ENCODE measurements at places on chromosomes 2 and 18.

- no peak for DNase-seq
Observed at GRCh38 chr2:150042500-150043171, 444.8 kb downstream of the RND3 start.

GRCh38 chr2:73292906-73293533 lies 328 bp downstream of the EGR4 start:
- DNase-seq = no peak

- DNase-seq = no peak
Observed at GRCh38 chr2:123165616-123166015, 859.5 kb upstream of the CNTNAP5 start.

- DNase-seq = no peak
Observed at GRCh38 chr18:470661-471501, 29.6 kb downstream of the COLEC12 start.

DNA sequence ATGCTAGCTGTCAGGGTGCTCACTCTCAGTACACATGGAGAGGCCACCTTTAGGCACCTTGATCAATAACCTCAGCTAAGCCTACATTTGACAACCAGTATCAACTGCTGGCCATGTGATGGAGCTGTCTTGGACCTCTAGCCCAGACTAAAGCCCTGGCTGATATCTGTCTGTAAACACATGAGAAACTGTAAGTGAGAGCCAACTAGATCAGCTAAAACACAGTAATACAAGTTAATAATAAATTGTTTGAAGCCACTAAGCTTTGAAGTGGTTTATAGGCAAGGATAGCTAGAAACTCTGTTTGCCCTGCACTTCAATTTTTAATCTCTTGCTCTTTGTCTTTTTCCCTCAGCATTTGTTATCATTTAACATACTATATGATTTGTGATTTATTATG lies 407.1 kb downstream of the SPAG16 start:
- DNase-seq = no peak

GRCh38 chr2:42321452-42322064 lies 39.5 kb downstream of the COX7A2L start:
- DNase-seq = no peak

DNA sequence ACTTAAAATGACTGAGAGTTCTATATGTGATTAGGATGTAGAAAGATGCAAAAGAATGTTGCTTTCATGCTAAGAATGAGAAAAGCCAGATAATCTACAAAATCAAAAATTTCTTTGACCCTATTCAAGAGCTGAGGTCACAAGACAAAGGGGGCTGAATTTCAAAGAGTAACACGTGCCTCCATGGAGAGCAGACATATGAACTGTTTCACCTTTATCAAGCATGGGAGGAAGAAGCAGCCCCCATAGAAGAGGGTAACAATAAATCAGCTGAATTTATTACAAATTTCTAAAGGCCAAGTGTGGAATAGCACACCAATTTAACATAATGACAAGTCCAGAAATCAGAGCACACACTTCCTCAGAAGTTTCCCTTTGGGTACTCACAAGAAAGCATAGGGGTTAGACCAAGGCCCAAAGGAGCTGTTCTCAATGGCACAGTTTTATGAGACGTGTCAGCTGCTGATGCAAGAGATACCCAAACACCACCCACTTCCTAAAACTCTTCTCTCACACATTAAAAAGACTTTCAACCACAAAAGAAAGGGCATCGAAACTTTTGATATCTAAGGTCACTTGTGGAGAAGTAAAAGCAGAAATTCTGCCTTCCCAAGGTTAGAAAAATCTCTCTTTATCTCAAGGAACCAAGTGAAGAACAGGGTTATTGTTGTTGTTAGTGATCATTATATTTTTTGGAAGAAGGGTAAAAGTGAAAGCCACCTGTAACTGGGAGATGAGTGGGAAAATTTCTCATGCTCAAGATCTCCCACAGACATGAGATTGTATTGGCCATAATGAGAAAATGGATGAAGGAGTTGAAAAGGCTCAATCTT lies 950.1 kb downstream of the TRIB2 start:
- no peak for DNase-seq

DNA sequence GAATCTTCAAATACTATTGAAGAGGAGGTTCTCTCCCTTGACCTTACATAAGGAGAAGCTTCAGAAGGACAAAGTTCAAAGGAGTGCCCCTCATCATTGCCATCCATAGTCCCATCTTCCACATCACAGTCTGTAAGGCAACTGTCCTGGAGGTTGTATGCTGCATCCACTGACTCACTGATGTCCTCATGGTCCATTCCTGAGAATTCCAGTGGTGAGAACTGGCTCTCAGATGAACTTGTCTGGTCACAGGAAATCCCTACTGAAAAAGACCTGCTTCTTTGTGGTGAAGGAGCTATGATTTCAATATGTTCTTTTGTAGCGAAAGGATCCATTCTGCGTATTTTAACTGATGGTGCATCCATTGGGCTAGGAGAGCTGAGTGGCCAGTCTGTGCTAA lies 52.2 kb downstream of the EIF2AK3 start:
- DNase-seq = no peak

DNA sequence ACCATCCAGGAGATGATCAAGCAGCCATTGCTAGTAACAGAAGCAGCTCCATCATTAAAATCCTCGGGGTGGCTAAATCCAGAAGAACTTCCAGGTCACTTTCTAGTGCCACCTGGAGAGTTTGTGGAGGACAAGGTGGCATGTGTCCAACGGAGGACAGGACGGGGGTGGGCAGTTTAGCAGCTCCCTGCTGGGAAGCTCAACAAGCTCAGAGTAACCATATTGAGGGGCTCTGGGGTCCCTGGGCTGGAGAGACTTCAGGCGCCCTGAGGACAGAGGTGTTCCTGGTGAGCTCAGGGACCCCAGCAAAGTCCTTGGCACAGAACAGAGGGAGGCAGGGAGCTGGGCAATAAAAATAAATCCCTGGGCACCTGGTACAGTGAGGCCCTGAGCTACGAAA lies 140.0 kb upstream of the FHL2 start:
- DNase-seq = no peak

GRCh38 chr2:134745023-134745422 lies 26.2 kb upstream of the TMEM163 start:
- peak; percentile 17 for DNase-seq

GRCh38 chr2:101330253-101330933 lies 21.9 kb upstream of the RNF149 start:
- no peak for DNase-seq

DNA sequence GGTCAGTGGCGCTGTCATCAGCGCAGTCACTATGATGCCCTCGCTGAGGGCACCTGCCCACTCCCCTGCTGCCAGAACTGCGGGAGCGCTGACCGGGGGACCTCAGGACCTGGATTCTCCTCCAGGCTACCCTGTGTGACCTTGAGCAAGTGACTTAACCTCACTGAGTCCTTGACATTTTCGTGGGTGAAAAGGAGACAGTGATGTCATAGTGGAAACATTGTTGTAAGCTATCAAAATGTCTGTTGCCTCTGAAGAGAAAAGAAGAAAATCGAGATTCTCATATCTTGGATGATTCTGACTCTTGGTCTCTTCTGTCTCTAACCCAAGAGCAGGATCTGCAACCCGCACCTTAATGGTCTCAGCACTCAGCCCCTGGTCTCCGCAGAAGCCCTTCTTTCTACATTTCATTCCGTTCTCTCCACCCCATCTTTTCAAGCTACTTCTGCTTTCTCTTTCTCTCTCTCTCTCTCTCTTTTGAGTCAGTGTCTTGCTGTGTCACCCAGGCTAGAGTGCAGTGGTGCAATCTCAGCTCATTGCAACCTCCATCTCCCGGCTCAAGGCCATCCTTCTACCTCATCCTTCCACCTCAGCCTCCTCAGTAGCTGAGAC lies 978 bp upstream of the TUBA4A start:
- DNase-seq = no peak

- DNase-seq = peak; percentile 80
Observed at GRCh38 chr18:22563164-22563583, 145.5 kb upstream of the CTAGE1 start.

- DNase-seq = no peak
Observed at GRCh38 chr18:75553021-75553420, 125.5 kb upstream of the SMIM21 start.

- no peak for DNase-seq
Observed at GRCh38 chr2:222284466-222284865, 14.3 kb downstream of the PAX3 start.

GRCh38 chr2:170019060-170019805 lies 158.7 kb upstream of the MYO3B start:
- DNase-seq = no peak

- no peak for DNase-seq
Observed at GRCh38 chr2:76197428-76197827, 486.7 kb upstream of the GCFC2 start.

DNA sequence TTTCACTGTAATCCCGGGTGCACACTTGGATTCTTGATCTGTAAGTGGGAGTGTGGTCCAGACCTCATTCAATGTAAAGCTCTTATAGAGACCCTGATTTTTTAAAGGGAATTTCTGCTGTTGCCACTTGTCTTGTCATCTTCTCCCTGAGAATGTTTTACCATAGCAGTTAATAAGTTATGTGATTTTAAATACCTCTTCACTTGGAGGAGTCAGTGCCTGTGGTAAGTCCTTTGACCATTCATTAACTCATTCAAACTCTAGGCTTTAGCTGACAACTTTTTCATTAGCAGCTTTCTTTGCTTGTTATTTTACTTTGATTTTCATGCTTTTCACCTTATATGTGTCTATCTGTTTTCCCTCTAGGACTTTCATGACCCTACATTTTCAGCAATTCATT lies 51.3 kb downstream of the FMNL2 start:
- DNase-seq = peak; percentile 56

DNA sequence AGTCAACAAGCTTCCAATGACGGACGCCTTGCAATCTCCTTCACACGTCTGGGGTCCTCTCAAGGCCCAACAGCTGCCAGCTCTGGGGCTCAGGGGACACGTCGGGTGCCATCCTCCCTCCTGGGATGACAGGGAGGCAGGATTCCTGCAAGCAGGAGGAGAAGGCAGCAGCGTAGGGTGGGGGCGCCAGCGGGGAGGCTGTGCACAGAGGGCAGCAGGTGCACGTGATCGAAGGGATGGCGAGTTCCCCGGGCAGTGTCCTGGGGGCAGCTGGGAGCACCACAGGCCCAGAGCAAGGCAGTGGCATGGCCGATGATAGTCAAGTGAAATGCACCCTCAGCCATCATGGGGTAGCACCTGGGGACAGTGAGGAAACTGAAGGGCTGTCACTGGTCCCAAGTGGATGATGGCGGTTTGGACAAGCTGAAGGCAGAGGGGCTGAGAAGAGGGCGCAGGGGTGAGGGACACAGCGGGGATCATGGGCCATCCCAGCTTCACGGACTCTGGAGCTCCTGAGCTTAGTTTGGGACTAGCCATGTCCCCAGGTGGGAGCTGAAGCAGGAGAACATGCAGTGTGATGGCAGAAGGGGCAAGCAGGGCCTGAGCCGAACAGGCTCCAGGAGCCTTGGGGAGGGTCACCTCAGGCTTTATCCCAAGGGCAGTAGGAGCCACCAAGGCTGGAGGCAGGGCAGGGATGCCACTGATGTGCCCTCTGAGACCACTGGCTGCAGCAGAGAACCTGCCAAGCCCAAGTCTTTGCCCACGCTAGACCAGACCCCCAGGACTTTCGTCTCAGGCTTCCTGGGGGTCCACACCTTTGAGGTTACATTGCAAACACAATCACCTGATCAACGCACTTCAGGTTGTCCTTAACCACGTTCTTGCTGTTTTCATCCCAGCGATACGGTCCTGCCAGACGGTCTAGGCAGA lies 16.3 kb upstream of the SNED1 start:
- no peak for DNase-seq

DNA sequence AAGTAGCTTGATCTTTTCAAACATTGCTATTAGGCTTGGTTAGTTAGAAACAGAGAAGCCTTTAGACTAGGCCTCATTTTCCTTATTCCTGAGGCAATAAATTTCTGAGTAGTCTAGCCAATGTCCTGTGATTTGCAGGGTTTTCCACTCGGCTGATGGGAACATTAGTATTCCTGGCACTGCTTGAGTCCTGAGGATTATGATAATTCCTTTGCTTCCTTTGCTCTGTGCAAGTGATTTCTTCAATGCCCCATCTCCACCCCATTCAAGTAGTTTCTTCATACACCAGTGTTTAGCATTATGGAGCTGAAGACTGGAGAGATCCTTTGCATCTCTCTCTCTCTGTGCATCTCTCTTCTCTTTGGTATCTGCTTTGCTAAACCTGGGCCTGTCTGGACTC lies 14.3 kb upstream of the SLC4A10 start:
- DNase-seq = no peak
